ENCODE measurements at places on chromosomes 1 and 21.
A peak's percentile ranks its signal among the peaks of the same experiment; 100 is the strongest.

DNA sequence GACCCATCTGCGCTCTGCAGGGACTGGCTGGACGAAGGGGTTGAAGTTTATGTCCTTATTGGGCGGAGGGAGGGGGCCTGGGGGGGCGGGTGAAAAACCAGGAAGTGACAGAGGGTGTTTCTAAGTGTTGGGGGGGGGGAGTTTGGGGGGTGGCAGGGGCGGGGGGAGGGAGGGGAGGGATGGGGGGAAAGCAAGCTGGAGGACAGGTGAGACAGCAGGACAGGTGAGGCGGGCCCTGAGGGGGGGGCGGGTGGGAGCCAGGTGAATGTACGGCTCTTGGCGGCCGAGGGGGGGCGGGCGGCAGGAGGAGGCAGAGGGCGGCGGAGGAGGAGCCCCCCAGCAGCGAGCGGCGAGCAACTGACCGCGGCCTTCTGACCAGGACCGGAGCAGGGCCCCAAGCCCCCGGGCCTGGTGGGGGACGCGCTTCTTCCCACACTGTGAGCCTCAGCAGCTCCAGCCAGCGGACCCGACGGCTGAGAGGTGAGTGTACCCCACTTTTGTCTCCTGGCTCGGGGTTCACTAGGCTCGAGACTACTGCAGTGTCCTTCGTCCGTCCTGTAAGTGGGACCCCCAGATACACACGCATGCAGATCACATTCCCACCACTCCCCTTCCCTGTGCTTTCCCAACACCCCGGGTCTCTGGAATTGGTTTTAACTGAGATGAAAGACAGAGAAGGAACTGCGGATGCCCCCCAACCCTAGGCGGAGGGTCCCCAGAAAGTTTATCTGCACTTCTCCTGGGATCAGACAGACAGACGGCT lies at the start of gene ZBTB7B:
ZBTB7B (plus strand) TSS at position 339 of the 763 bp plus-strand sequence. CDS start 11,859 bp downstream, outside the sequence.
- peak; percentile 13 for DNase-seq

GRCh38 chr1:77652268-77652667 lies 30.2 kb downstream of the ZZZ3 start:
- DNase-seq = peak; percentile 72

DNA sequence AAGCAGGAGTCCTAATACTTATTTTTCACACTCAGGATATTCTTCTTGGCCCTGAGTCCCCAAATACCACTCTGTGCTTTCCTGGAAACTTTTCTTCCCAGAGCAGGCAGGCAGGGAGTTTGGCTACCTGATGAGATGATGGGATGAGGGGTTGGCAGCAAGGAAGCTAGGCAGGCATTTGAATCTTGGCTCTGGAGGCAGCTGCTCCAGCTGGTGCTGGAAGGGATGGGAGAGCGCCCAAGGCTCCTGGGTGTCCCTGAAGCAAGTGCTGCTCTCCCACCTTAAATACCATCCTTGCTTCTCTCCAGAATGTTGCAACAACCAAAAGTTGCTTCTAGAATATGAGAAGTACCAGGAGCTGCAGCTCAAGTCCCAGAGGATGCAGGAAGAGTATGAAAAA lies 48.0 kb upstream of the TMEM125 start:
- no peak for DNase-seq

GRCh38 chr1:201473296-201473695 lies 4.3 kb upstream of the PHLDA3 start:
- DNase-seq = no peak

- DNase-seq = no peak
Measured at GRCh38 chr1:151108331-151108730, 37.8 kb downstream of the GABPB2 start.

GRCh38 chr1:87202451-87202850 lies 126.2 kb upstream of the LMO4 start:
- no peak for DNase-seq

GRCh38 chr1:75126611-75127101 lies 7.5 kb upstream of the LHX8 start:
- DNase-seq = no peak

GRCh38 chr1:230112131-230112701 lies 45.2 kb downstream of the GALNT2 start:
- DNase-seq = no peak

- peak; percentile 50 for DNase-seq
Measured at GRCh38 chr1:184649451-184649888, 105.2 kb downstream of the EDEM3 start.

GRCh38 chr1:78170859-78171258 lies 125.1 kb downstream of the GIPC2 start:
- no peak for DNase-seq

GRCh38 chr1:11429226-11429625 lies 49.7 kb upstream of the DISP3 start:
- DNase-seq = no peak

GRCh38 chr1:10639011-10639774 lies 157.3 kb downstream of the CASZ1 start:
- DNase-seq = no peak

GRCh38 chr1:29736582-29737188 lies 500.4 kb downstream of the PTPRU start:
- DNase-seq = peak; percentile 56

DNA sequence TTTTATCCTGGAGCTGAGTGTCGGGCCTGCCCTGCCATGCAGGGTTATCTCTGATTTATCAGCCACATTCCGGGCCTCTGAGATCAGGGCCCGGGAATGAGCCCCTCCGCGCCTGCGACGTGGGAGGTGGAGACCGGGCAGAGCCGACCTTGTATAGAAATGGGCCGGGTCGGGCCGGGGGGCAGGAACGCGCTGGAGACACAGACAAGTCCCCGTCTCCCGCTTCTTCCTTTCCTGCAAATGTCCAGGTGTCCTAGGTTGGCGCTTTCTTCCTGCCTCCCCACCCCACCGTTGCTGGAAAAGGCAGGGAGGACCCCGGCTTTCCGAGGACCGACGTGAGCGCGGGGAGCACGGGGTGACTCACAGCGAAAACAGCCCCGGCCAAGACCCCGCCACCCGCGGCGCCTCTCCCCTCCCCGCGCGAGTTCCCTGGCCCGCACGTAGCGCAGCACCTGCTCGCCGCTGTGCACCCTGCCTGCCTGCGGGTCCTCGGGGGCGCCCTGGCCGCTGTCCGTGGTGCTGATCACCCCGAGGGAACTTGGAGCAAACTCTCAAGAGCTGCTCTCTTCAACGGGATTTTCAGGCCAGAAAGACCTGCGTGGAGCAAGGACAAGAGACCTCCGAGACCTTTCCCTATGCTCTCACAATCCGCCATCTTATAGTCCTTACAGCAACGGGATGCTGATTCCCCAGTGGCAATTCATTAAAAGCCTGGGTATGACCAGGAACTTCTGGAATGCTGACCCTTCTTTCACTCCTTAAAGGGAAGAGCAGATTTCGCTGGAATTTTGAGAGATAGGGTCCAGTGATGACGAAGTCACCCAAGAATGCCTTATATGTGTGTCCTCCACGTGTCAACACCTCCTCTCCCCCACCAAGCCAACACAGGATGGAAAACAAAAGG lies 475 bp upstream of the NPPB start:
- DNase-seq = peak; percentile 63

DNA sequence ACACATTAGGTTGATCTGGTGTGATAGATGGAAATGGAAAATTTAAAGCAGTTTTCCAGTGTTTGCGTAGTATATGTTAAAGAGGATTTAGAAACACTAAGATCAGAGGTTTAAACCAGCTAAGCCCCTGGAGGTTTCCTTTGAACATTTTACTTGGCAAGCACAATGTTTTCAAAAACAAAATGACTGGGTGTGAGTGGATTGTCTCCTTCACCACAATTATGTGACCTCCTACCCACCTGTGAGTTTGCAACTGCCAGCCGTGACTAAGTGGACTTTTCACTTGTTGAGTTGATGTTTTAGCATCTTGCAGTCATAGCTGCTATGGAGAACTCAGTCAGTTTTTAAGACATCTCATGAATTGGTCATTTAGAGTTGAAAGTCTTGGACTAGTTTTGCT lies 4.7 kb downstream of the CCDC190 start:
- peak; percentile 93 for DNase-seq

GRCh38 chr1:80305466-80305865 lies 1298.9 kb upstream of the ADGRL4 start:
- no peak for DNase-seq

- peak; percentile 2 for DNase-seq
Measured at GRCh38 chr1:71135571-71135970, 54.7 kb upstream of the ZRANB2 start.

- DNase-seq = no peak
Measured at GRCh38 chr21:29654203-29654602, 285.6 kb downstream of the GRIK1 start.

DNA sequence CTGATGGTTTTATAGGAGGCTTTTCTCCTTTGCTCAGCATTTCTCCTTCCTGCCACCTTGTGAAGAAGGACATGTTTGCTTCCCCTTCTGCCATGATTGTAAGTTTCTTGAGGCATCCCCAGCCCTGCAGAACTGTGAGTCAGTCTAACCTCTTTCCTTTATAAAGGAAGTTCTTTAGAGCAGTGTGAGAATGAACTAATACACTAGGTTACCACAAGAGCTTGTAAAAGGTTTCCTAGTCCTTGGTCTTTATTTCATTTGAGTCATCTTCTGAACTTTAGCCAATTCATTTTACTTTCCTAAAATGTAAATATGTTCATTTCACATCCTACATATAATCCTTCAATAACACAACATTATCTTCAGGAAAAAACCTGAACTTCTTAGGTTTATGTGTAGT lies 365.3 kb downstream of the HHIPL2 start:
- DNase-seq = peak; percentile 46

DNA sequence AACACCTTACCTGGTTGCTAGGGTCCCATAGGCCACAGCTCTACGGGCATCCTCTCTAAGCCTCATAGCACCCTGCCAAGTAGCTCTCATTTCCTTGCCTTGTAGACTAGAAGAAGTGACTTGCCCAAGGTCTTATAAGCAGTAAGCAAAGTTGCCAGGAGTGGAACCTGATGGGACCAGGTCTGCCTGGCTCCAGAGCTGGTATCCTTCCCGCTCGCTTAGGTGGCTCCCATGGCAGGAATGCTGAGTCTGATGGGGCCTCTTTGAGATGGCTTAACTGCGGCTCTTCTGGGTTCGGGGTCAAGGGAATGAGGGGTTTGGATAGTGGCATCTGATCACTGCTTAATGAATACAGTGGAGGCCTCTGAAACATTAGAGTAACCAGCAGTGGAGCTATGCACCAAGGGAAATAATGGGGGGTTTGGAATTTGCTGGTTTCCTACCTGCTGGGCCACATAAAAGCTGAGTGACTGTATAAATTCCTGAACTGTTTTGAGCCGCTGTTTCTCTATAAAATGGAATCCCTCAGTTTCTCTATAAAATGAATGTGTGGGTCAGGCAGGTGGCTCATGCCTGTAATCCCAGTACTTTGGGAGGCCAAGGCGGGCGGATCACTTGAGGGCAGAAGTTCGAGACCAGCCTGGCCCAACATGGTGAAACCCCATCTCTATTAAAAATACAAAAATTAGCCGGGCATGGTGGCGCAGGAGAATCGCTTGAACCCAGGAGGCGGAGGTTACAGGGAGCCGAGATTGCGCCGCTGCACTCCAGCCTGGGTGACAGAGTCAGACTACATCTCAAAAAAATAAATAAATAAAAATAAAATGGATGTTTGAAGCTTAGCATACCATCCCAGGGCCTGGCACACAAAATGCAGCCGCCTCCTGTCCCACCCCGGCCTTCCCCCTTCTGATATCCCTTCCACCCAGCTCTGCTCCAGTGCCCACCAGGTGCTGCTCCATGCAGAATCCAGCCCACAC lies 12.4 kb downstream of the FAM151A start:
- DNase-seq = no peak

DNA sequence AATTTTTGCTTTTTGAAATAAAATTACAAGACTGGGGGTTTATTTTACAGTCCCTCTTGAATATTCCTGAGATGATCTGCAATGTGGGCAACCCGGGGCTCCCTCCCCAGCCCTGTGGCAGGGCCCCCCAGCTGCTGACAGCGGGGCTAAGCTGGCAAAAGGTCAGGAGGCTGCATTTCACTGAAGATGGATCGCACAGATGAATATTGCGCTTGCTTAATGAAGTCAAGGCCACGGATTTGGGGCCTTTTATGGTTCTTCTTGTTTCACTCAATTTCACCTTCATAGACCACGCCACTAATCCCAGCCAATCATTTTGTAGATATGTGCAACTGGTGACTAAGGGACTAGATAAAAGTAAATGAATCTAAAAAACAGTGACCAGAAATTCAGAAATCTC lies 50.8 kb upstream of the SLC22A15 start:
- DNase-seq = no peak

- DNase-seq = no peak
Measured at GRCh38 chr1:228401782-228402640, 4.6 kb downstream of the TRIM11 start.

DNA sequence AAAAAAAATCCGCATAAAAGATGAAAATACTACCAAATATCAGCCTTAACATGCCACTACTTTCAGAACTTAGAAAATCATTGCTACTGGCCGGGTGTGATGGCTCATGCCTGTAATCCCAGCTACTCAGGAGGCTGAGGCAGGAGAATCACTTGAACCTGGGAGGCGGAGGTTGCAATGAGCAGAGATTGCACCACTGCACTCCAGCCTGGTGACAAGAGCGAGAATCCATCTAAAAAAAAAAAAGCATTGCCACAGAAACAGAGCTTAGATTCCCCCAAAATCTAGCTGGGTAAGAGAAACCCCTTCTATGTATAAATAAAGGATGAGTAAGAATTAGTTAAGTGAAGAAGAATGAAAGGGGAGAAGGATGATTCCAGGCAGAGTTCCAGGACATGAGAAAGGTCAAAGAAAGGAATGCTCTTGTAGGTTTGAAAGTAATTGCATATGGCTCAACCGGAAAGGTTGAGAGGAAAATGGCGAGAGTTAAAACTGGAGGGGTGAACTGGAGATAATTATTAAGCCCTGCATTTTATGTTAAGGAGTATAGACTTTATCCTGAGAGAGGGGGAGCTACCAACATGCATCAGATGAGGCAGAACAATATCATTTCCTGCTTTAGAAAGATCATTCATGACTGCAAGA lies 19.7 kb upstream of the NRDC start:
- peak; percentile 99 for DNase-seq

DNA sequence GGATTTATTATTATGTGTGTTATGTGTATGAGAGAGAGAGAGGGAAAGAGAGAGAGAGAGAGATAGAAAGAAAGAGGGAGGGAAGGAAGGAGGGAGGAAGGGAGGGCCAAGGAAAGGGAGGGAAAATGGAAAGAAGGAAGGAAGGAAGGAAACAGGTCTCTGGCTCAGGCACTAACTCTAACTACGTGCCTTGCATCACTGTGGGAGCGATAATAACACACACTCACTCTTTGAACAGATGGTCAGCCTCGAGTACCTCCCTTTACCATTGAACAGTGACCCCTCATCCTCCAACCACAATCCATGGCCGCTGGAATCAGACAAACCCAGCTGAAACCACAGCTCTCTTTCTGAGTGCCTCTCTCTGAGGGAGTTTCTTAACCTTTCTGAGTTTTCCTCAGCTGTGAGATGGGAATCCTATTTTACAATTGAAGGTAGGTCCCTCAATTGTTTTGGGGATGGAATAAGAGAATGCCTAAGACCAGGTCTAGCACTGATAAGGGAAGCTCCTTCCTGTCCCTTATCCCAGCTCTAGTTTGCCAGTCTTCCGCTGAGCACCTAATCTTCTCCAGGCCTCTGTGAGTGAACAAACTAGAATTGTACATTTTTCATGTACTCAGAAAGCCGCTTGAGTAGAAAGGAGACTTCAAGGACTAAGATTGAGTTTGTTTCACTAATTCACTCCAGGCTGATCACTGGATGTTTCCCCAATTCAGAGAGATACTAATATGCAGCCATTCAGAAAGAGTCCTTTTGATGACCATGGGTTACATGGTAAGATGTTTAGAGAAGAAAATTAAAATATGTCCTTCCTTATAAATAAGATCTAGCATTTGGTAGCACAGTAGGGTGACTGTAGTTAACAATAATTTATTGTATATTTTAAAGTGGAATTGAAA lies 62.8 kb downstream of the IRF2BP2 start:
- DNase-seq = no peak

Data from fibroblast of skin of right biceps (primary cell).